Stimulated activated CD8-positive, alpha-beta memory T cell treated with anti-CD3 and anti-CD28 coated beads, Interleukin-12 subunit alpha, Interleukin-12 subunit beta, amount 100 ng/mL, for 4 hours (primary cell): ENCODE measurements at places on chromosomes 7 and 10.
A peak's percentile ranks its signal among the peaks of the same experiment; 100 is the strongest.

DNA sequence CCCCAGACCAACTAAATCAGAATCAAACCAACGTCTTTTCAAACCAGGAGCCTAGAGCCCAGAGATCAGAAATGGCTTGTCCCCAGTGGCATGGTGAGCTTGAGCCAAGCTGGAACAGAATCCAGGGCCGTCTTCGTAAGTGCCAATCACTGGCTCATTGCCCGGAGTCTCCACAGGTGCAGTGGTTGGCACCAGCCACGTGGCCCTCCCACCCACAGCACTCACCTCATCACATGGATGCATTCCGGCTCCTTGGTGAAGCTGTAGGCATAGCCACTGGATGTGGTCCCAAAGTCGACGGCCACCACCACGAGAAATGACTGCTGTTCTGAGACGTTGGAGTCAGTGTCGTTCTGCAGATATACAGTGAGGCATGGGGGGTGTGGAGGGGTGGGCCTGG, 37.4 kb downstream of the HSPA12A start:
- no peak for DNase-seq

DNA sequence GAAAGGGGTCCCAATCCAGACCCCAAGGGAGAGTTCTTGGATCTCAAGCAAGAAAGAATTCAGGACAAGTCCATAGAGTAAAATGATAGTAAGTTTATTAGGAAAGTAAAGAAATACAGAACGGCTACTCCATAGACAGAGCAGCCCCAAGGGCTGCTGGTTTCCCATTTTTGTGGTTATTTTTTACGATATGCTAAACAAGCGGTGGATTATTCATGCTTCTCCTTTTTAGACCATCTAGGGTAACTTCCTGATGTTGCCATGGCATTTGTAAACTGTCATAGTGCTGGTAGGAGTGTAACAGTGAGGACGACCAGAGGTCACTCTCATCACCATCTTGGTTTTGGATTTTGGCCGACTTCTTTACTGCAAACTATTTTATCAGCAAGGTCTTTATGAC, 1033.4 kb downstream of the SORCS3 start:
- no peak for DNase-seq

GRCh38 chr10:100509241-100509840, 10.3 kb downstream of the SEC31B start:
- peak; percentile 22 for DNase-seq

- DNase-seq = no peak
Observed at GRCh38 chr10:124680675-124681074, 63.5 kb downstream of the FAM53B start.

GRCh38 chr10:100930368-100930767, 17.6 kb downstream of the SLF2 start:
- no peak for DNase-seq

DNA sequence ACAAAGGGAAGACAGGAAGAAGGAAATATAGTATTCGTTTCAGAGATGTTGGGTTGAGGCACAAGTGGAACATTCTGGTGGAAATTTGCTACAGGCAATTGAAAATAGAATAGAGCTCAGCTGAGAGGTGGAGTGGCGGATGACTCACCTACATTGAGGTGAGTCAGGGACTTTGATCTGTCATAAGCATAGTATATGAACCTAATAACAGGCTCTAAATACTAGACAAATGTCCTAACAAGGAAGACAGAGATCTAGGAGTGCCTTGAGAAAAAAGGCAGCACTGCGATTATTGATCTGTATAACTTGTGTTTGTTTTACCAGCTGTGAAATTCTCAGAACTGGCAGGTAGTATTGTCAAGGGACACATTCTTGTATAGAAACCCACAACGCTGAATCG, 907 bp upstream of the IFRD1 start:
- peak; percentile 26 for DNase-seq

- no peak for DNase-seq
Observed at GRCh38 chr10:458421-458851, 231.0 kb downstream of the DIP2C start.
